ENCODE measurements at places on chromosomes 6 and 20.
A peak's percentile ranks its signal among the peaks of the same experiment; 100 is the strongest.

DNA sequence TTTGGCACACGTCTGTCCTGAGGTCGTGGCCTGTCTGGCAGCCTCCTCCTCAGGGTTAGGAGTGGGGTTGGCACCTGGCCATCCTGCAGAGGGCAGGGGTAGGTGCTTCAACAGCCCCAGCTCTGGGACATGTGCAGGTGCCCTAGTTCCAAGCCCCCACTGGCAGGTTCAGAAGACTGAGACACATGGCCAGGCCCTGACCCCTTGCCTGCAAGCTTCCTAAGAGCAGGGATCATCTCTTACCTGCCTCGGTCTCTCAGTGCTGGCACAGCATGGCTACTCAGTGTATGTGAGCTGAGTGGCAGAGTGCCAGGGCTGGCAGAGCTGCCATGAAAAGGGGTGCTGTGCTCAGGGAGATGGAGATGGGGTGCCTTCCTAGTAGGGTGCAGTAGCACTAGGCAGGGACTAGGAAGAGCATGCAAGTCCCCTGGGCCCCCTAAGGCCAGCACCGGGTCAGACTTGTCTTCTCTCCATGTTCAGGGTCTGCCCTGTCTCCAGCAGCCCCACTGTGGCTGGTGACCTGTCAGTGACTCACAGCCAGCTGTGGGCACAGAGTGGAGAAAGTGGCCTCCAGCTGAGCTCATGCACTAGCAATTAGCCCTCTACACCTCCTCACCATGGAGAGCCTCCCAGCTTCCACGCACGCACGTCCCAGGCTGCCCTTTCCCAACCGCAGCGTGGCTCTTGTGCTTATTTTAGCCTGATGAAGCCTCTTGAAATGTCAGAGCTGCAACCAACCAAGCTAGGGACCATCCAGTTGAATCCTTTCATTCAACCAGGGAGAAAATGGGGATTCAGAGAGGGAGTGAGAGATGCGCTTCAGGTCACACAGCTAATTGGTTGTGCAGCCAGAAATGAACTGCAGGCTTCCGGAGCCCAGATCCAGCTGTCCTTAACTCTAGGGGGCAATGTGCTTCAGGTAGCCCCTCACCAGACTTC is 116.6 kb downstream of the MRPL14 start:
- peak; percentile 58 for DNase-seq

- no peak for DNase-seq
Observed at GRCh38 chr6:53691667-53692133, 26.1 kb upstream of the KLHL31 start.

DNA sequence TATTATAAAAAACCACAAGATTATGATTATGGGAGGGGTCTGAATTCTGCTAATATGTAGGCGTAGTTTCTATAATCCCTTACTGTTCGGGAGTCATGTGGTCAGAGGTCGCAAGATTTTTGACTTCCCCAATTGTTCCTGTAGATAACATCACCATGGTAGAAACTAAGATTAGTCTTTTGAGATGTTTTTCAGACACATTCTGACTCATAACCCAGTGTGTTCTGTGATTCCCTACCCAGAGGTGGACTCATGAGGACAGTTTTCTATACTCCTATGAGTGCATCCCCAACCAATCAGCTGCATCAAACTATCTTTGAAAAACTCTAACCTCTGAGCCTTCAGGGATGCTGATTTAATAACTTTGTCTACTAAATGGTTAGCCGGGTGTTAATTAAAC is 175.5 kb downstream of the RFPL4B start:
- DNase-seq: no peak

- DNase-seq: no peak
Observed at GRCh38 chr6:121515630-121516265, 80.3 kb downstream of the GJA1 start.

DNA sequence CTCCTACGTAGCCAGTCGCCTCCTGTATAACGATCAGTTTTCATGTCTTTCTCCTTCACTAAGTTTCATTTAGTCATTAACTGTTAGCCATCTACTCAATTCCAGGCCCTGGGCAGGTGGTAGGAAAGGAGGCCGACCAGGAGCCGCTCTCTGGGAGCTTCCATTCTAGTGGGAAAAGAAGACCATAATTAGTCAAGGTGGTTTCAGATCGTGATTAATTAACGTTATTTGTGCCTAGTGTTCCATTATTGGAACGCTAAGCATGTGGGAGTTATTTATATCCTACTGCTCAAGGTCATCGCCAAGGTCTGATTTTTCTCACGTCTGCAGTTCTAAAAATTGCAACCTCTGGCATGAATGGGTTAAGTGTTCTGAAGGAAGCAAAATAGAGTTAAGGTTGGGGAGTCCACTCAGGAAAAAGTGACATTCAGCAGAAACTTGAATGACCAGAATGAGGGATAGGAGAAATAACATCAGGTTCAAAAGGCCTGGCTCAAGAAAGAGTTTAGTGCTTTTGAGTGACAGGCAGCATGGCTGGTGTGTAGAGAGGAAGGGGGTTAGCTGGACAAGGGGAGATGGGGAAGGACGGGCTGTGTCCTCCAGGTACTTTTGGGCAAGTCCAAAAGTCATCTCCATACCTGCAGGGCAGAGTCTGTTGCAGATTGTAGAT is 812 bp downstream of the SLC9A8 start:
- DNase-seq: no peak

- no peak for DNase-seq
Observed at GRCh38 chr6:154414021-154414813, 57.6 kb upstream of the IPCEF1 start.

DNA sequence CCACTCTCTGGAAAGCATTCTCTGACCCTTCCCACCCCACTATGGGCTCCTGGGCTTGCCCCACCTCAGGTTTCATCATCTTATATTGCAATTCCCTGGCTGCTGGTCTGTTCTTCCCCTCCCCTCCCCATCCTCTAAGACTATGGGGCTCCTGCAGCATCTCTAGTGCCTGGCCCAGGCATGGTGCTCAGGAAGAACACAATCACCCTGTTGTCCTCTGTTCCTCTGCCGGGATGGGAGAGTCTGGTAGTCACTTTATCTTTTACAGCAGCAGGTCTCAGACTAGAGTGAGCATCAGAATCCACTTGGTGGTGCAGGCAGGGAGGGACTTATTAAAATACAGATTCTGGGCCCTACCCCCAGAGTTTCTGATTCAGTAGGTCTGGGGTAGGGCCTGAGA is 5.0 kb upstream of the LPIN3 start:
- no peak for DNase-seq

- no peak for DNase-seq
Observed at GRCh38 chr20:24651976-24652345, 182.5 kb downstream of the SYNDIG1 start.

GRCh38 chr6:157779705-157780604 is 43.1 kb upstream of the SNX9 start:
- DNase-seq: no peak

GRCh38 chr6:884570-884969 is 191.6 kb upstream of the EXOC2 start:
- no peak for DNase-seq

DNA sequence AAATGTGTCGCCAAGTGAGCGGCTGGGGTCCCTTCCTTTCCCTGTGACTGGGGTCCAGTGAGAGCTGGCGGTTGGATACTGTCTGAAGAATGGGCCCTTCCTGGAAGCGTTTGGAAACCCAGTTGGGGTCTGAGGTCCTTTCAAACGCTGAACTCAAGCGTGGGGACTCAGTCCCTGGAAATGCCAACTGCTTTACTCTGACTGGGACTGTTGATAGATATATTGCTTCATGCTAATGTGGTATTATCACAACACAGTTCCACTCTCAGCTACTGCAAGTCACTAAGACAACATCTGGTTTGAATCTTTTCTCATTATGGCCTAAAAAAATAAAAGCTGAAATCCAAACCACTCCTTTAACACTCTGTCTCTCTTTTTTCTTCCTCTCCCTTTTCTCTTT is 23.7 kb upstream of the PSMF1 start:
- DNase-seq: no peak

DNA sequence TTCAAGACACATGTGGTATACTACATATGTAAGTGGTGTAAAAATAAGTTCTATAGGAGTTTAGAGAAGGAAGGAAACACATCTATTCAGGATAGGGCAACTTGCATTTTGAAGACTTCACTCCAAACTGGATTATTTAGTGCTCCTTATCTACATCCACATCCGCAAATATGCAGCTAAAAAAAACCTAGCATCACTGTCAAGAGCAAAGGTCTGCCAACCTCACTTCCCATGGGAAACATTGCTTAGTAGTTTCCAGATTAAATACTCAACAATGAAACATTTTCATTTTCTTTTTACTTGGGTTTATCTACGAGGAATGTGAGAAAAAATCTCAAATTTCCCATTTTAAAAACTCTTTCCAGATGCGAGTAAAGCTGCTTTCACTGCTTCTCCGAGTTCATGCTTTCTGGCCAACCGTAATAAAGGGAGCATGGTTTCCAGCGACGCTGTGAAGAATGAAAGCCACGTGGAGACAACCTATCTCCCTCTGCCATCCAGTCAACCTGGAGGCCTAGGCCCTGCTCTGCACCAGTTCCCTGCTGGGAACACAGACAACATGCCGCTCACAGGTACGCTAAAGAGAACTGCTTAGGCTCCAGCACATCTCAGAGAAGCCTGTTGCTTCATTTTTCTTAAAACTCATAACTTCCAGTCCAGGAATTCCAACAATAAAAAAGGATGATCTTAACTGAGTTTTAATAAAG is 48.2 kb downstream of the RFX6 start:
- no peak for DNase-seq

DNA sequence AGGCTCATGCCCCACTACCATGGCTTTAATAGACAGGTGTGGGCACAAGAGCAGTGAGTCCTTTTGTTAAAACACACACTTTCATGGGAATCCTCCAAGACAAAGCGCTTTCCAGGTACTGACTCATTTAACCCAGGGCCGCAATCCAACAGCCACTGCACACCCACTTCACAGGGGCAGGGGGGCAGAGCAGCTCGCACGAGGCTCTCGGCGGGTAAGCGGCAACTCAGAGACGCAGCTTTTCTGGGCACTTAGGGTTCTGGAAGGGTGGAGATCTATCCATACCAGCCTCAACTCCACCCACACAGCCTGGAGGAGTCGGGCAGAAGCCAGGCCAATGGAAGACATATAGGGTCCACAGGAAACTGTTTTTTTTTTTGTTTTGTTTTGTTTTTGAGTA is 28.6 kb downstream of the PSMG4 start:
- DNase-seq: no peak

DNA sequence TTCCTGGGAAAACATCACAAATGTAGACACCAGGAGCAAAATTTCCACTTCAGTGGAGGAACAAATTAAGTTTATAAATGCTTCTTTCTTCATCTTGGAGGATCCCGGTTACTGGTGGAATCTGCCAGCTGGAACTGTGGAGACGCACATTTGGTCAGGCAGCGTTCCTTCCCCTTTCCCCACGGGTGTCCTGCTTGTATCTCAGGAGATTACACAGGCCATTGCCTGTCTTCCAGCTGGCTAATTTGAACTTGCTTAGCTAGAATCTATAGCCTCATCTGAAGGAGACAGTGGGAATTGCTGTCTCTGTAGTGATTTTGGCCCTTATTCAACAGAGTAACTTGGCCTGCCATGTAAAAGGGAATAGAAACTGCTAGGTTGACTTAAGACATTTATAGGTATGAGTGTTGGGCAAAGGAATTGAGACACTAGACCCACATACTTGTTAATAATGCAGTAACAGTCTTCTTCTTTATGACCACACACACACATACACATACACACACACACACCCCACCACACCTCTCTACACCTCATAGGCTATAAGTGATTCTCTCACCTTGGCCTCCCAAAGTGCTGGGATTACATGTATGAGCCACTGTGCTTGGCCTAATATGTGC is 34.4 kb downstream of the TSBP1 start:
- DNase-seq: no peak

DNA sequence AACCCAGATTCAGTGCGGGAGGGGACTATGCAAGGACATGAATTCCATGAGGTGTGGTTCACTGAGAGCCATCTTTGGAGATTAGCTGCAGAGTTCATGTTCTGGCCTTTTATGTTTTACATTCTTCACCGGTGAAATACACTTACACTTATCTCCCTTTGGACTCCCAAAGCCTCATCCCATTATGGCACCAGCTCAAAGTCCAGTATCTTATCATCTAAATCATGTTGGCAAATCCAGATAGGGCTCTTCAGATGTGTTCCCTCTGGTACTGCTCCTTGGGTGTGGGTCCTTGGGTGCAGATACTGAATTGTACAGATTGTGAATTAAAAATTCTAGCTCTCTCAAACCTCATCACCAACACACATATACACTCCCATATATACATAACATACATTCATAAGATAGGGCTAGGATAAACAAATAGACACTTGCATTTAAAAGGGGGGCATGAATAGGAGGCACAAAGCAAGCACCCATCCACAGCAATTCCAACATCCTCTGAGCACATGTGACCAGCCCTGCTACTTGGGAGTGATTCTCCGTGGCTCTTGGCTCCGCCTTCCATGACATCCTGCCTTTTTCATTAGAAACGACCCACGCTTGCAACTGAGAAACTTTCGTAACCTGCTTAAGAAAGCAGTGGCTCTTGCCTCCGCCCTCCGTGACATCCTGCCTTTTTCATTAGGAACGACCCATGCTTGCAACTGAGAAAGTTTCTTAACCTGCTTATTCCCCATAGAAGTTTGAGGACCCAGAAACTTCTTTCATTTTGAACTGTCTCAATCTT is 53.6 kb upstream of the LRRC1 start:
- no peak for DNase-seq

- DNase-seq: no peak
Observed at GRCh38 chr6:39054577-39055142, 6.1 kb downstream of the GLP1R start.

DNA sequence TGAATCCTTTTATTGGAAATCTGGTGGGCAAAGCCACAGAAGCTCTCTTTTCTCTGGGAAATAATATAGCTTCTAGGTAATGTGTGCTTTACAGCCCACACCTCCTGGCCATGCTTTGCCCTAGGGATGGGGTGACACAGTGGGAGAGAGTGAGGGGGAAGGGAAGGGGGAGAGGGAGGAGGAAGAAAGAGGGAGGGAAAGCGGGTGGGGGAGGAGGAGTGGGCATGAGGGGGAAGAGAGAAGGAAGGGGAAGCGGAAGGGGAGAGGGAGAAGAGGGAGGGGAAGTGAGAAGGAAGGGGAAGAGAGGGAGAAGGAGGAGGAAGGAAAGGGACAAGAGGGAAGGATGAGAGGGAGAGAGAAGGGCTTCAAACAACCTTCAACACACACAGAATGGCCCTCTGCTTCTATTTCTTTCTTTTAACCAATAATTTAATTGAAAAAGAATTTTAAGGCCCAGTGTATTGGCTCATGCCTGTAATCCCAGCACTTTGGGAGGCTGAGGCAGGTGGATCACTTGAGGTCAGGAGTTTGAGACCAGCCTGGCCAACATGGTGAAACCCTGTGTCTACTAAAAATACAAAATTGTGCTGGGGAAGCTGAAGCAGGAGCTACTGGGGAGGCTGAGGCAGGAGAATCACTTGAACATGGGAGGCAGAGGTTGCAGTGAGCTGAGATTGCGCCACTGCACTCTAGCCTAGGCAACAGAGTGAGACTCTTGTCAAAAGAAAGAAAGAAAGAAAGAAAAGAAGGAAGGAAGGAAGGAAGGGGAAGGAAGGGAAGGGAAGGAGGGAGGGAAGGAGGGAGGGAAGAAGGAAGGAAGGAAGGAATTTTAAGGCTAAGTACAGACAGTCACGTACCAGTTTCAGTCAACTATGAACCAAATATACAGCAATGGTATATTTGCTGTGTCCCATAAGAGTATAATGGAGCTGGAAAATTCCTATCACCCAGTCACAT is 75.2 kb downstream of the RSPH3 start:
- DNase-seq: no peak

- no peak for DNase-seq
Observed at GRCh38 chr6:116011520-116011919, 49.2 kb downstream of the FRK start.

GRCh38 chr6:44540881-44541280 is 153.4 kb downstream of the CDC5L start:
- DNase-seq: no peak

GRCh38 chr20:45223136-45223535 is 2.0 kb downstream of the SEMG2 start:
- DNase-seq: no peak
